RCC 7860 (cell line): ENCODE measurements at places on chromosomes 2 and 18.

DNA sequence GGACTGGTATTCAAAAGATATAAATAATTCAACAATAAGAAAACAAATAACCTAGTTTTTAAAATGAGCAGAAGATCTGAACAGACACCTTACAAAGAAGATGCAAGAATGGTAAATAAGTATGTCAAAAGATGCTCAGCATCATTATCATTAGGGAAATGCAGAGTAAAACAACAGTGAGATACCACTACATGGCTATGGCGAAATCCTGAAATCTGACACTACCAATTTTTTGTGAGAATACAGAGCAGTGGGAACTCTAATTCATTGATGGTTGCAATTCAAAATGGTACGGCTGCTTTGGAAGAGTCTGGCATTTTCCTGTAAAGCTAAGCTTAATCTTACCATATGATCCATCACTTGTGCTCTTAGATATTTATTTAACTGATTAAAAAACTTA lies 151.8 kb downstream of the UBR3 start:
- DNase-seq = no peak

DNA sequence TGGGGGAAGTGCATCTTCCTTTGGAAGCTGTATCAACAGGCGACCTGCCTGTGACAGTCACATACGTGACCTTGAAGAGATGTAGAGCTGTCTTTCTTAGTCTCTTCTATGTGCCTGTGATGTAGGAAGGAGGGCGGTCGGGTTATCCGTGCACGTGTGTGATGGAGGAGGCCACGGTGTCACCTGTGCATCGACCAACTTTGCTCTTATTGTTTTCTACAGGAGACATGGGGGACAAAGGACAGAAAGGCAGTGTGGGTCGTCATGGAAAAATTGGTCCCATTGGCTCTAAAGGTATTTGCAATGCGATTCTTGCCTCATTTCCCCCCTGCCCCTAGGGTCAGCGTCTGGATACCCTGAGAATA lies 20.7 kb upstream of the ALLC start:
- no peak for DNase-seq

DNA sequence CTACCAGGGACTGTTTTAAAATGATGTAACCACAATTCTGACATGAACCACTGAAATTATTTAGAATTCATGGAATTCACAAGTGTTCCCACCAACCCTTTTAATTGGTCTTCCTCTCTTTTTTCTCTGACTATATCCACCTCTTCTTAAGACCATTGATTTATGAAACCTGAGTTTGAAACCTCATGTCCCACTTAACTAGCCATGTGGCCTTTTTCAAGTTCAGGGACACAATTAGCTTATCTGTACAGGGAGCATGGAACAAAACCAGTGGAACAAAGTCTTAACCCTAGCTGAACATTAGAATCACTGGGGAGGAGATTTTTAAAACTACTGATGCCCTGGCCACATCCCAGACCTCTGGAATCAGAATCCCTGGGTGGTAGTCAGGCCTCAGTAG lies 41.6 kb upstream of the TMEM163 start:
- DNase-seq = no peak

DNA sequence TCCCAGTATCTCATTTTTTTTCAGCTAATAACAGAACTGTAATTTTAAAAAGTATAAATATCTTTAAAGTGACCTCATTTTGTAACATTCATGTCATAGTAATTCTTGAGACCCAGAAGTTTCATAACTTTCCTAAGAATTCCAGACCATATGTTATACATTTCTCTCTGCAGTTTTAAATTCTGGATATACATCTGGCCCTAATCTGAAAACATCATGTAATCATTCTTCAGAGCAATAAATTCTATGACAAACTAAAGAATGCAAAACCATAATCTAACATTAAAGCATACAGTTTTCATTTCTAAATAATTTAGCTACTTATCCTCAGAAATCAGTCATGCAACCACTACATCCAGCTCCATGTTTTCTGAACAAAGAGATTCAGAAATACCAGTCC lies 198.3 kb upstream of the SLC35G4 start:
- DNase-seq = no peak

- DNase-seq = no peak
These were observed 137.6 kb upstream of the HNMT start for GRCh38 chr2:137826373-137827372.

- DNase-seq = no peak
These were observed 49.7 kb upstream of the SIGLEC15 start for GRCh38 chr18:45775743-45776142.

DNA sequence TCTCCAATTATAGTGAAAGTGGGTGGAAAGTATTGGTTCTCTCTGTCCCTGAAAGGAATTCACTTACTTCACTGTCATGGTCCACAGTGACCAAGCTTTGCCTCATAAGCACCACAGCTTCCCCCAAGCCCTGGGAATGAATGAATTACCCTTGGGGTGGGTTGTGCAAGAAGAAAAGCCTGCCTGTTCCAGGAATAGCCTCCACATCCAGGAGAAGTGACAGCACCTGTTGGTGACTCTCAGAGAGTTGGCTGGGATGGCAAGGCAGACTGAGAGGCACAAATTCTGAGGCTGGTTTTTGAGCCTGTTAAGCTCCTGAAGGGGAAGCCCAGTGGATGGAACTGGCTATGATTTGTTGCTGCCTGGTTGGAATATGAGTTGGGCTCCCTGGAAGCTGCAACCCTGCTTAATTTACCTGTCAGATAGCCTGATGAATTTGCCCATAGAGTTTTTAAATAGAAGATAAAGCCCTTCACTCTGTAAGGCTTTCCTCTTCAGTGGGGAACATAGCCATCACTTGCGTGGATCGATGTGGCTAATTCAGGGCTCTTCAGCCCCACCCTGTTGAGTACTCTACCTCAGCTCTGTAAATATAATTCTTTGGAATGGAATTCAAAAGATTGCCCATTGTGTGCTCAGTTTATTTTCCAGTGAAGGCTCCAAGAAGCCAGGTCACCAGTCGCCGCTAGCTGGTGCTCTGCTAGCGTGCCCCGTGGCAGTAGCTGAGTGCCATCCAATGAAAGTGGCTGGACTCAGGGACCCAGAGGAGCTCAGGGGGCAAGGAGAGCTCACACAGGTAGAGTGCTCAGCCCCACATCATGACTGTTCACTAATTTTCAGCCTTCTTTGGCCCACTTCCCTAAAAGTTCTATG lies 479.3 kb downstream of the IRS1 start:
- DNase-seq = peak; percentile 1

GRCh38 chr2:165648801-165649200 lies 145.2 kb downstream of the GALNT3 start:
- no peak for DNase-seq

DNA sequence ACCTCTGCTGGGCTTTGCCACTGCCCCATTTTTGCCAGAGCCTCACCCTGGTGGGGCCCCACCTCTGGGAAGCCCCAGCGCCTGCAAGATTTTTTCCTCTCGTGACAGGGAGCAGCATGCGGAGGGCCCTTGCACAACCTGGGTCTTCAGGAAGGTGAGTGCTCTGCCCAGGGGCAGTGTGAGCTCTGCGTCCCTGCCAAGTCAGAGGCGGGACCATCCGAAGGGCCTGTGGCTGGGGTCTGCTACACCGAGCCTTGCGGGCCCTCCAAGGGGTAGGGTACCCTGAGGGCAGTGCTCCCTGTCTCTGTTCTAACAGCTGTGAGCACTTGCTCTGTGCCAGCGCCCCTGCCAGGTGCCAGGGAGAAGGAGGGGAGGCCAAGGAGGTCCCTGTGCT lies 5.8 kb upstream of the ODC1 start:
- no peak for DNase-seq

DNA sequence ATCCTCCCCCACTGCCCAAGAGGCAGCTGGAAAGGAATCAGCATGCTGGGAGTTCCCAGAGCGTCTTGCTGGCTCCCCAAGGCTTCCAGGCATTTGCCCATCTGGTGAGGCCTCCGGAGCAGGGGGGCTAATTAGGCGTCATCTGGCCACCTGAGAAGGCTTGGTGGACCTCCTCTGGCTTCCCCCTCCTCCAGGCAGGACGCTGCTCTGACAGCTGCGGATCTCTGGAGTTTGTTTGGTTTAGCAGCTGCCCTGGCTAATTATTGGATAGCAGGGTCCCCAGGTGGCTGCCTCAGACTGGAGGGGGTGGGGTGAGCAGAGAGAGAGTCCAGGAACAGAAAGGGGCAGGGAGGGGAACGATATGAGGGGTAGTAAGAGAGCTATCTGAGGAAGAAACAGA lies 425.2 kb upstream of the MEX3C start:
- DNase-seq = no peak

DNA sequence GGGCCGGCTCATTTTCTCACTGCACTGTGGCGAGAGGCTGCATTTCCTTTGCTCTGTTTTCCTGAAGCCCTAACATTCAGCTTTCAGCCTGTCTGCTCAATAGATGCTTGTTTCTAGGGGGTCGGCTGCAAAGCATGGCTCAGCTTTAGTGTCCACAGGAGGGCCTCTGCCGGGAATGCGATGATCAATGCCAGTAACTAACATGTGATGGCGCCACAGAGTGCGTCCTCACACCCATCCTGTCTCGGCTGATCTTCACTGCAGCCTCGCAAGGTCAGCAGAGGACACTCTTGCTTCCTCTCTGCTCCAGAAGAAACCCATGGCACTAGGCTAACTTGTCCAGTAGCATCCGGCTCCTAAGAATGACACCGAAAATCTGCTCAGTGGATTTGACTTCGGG lies 156.4 kb upstream of the PXDN start:
- no peak for DNase-seq

DNA sequence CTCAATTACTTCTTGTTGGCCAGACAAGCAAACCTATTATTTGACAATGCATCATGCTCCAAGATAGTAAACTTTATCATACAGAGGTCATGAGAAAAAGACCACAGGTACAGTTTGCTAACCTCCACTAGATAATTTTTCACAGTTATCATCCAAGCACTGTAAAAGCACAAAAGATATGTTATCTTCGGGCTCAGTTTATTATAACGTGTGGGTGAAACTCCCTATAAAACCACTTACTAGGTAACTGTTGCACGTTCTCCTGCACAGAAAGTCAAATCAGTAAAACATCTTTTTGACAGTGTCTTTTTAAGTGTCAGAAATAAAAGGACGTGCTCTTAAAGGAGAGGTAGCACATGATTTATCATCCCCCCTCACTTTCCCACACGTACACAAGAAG lies 94.7 kb upstream of the BCL11A start:
- DNase-seq = no peak

- no peak for DNase-seq
These were observed 49.8 kb upstream of the PLA2R1 start for GRCh38 chr2:160111951-160112798.

DNA sequence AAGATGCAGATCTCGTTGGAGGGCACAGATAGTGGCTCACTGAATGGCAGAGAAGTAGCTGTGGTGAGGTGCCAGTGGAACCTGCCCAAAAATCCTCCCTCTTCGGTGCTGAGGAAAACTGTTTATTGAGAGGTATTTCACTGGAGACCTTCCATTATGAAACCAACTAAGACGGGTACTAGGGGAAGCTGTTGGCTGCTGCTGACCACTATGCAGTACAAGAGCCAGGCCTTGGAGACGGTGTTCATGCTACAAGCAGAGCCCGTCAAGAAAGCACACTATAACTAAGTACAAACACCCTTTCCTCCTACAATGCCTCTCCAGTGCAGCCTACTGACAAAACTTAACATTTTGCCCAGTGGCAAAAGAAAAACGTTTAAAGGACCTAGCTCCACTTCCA lies 4.6 kb downstream of the ARL5A start:
- DNase-seq = no peak

GRCh38 chr2:10002109-10002508 lies 41.2 kb upstream of the KLF11 start:
- no peak for DNase-seq

DNA sequence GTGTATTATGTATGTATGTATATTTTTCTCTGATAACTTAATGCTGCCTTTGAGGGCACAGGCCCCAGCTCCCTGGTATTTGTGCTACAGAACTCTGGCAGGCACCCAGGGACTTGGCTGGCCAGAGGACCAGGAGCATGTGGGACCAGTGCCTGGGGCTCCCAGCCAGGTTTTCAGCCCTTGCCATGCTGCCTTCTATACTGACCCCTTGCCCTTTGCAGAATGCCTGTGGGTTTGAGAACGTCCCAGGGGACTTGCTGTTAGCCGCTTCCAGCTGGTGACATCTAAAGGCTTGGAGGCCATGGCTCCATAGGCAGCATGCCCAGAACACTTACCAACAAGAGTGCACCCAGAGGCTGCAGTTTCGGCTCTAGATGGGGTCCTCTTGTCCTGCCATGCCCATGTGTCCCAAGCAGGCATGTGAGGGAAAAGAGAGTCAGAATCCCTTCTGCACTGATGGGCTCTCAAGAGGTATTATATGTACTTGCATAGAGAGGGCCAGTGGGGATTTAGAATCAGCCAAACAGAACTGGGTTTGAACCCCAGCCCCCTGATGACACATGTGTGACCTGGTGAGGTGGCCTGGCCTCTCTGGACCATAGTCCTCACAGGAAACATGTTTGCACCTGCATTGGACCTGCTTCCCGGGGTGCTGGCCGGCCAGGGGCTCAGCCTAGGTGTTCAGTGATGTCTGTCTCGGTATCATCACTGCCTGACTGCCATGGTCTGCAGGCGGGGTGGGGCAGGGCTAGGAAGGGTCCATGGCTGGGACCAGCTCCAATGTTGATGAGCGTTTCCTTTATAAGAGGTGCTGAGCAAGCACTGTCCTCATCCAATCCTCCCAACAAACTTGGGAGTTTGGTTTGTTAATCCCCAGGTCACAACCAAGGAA lies 119.2 kb upstream of the FHL2 start:
- peak; percentile 34 for DNase-seq

DNA sequence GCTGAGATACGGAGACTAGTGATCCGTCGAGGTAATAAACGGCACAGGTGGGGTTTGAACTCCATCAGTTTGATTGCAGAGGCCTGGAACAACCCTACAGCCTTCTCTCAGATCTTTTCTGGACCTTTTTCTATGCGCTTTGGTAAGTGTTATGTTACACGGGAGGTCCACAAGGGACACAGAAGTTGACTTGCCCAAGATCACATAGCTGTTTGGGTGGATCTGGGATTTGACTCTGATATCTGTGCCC lies 1.1 kb upstream of the DNPEP start:
- no peak for DNase-seq

DNA sequence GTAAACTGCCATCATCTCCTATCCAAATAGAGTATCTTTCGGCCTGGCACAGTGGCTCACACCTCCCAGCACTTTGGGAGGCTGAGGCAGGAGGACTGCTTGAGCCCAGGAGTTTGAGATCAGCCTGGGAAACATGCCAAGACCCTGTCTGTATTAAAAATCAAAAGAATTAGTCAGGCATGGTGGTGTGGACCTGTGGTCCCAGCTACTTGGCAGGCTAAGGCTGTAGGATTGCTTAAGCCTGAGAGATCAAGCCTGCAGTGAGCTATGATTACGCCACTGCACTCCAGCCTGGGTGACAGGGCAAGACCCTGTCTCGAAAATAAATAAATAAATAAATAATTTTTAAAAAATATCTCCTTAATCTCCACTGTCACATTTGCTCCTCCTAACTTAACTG lies 14.7 kb upstream of the ARPC2 start:
- DNase-seq = no peak

GRCh38 chr18:9771261-9771976 lies 63.3 kb downstream of the RAB31 start:
- peak; percentile 61 for DNase-seq

GRCh38 chr2:119553687-119554344 lies 9.6 kb downstream of the CFAP221 start:
- no peak for DNase-seq

GRCh38 chr2:54377901-54378493 lies 78.1 kb upstream of the SPTBN1 start:
- DNase-seq = no peak

GRCh38 chr18:10936176-10937053 lies 213.0 kb downstream of the PIEZO2 start:
- no peak for DNase-seq
